ENCODE measurements at places on chromosomes 11 and 22. TPM values are rescaled to one million over a fixed set of nuclear protein-coding genes. Genes with fewer than 3 reads are reported as not detected.

Gene SLC1A2
- not detected for total RNA-seq

Gene OR52N5
- total RNA-seq: not detected

Gene OR8G1
- total RNA-seq: not detected

Gene C22orf31
- total RNA-seq: not detected

Gene CAPN1
- total RNA-seq: 93.5 TPM

Gene XKR3
- total RNA-seq: not detected

Gene IGLL5
- not detected for total RNA-seq

Gene F2
- not detected for total RNA-seq

Gene CCDC87
- 0.29 TPM for total RNA-seq

Gene SRPRA
- 194 TPM for total RNA-seq

Gene LRRC74B
- not detected for total RNA-seq

Gene LARGE2
- not detected for total RNA-seq

Gene FAM111B
- 54.9 TPM for total RNA-seq

Gene EHF
- not detected for total RNA-seq

Gene RAB3IL1
- total RNA-seq: 0.24 TPM

Gene APLNR
- total RNA-seq: not detected

Gene ART1
- not detected for total RNA-seq

Gene BTBD18
- total RNA-seq: not detected

Gene LMO1
- total RNA-seq: not detected

Gene FXYD6
- not detected for total RNA-seq

Gene FBXO7
- 97.8 TPM for total RNA-seq

Gene OSBPL5
- 1.9 TPM for total RNA-seq

Gene APOBEC3H
- total RNA-seq: 7.4 TPM

Gene GPR83
- total RNA-seq: 0.15 TPM

Gene GAL
- 0.65 TPM for total RNA-seq

Gene IGSF9B
- total RNA-seq: 73.6 TPM

Gene ZNF202
- 27.5 TPM for total RNA-seq

Gene SLC25A18
- total RNA-seq: not detected

Gene SAA4
- not detected for total RNA-seq

Gene MRGPRG
- not detected for total RNA-seq

Gene HEPN1
- not detected for total RNA-seq

Gene OR51E2
- total RNA-seq: not detected

Gene TBX10
- total RNA-seq: not detected

Gene ZNF214
- not detected for total RNA-seq

Gene APOA4
- not detected for total RNA-seq

Gene RASD2
- not detected for total RNA-seq

Gene OR8D1
- not detected for total RNA-seq

Gene TMPRSS5
- 1.6 TPM for total RNA-seq

Gene LRRC75B
- 2.4 TPM for total RNA-seq

Gene IFITM1
- total RNA-seq: 208 TPM

Gene ZC3H12C
- total RNA-seq: 5.7 TPM

Gene OR5T2
- total RNA-seq: not detected

Gene TUB
- 0.24 TPM for total RNA-seq

Gene RAB36
- not detected for total RNA-seq

Gene TMEM258
- 166 TPM for total RNA-seq

Gene CD6
- total RNA-seq: 411 TPM

Gene ZNF143
- total RNA-seq: 30.7 TPM

Gene SLC7A4
- not detected for total RNA-seq
